Thymus (tissue), 14 donors: ENCODE measurements at places on chromosomes 5 and 9. TPM values are rescaled to one million over a fixed set of nuclear protein-coding genes. Genes with fewer than 3 reads are reported as not detected.
A peak's percentile ranks its signal among the peaks of the same experiment; 100 is the strongest.

GRCh38 chr5:142387024-142387682 is 62.3 kb upstream of the SPRY4 start:
- no peak overlapping the region for H3K27ac ChIP-seq
- H3K36me3 ChIP-seq, result no peaks in the 10 kb centered on the region
- no peak for DNase-seq
- peaks cover 13% of the 10 kb centered on the region for H3K27me3 ChIP-seq

Gene WDR31
- total RNA-seq, result 0.76 TPM

- no peak for DNase-seq
- no peak overlapping the region for H3K4me3 ChIP-seq
- H3K27me3 ChIP-seq, result no peaks in the 10 kb centered on the region
Measured at GRCh38 chr5:76700571-76700970, 15.4 kb upstream of the F2R start.

DNA sequence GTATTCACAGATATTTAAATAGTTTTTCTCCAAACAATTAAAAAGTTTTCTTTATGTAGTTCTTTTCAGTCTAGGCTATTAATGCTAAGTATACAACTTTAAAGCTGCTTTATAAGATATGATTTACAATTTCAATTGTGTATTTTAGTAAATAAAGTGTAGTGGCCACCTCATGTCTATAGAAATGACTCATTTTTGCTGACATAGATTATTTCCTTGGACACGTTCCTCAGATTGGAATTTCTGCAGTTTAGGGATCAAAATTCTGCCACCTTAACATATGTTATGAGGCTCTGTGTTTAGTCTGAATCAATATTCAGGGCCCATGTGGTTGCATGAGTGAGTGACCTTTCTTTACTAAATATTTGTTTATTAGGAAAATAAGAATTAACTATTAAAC is 750.2 kb downstream of the IRX1 start:
- H3K4me3 ChIP-seq, result no peak overlapping the region
- no peaks in the 10 kb centered on the region for H3K36me3 ChIP-seq
- no peak for DNase-seq
- H3K27ac ChIP-seq, result no peak overlapping the region

DNA sequence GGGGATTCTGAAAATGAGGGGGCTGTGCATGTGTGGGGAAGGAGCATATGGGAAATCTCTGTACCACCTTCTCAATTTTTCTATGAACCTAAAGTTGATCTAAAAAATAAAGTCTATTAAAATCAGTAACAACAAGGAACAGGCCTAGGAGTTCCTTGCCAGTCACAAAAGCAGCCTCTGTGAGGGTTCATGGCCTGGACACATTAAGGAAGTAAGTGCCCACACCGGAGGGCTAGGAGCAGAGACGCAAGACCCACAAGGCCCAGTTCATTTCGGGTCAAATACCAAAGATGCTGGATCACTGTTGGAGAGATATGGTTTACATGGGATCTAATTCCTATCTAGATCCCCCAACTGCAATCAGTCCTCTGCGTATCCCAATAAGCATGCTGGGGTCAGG is 88.4 kb downstream of the SEMA4D start:
- peaks cover 35% of the 10 kb centered on the region for H3K4me1 ChIP-seq
- H3K27me3 ChIP-seq, result no peaks in the 10 kb centered on the region
- H3K27ac ChIP-seq, result no peak overlapping the region
- peaks cover 45% of the 10 kb centered on the region for H3K36me3 ChIP-seq
- no peak overlapping the region for H3K4me3 ChIP-seq

Gene SH3PXD2B
- 3.2 TPM for total RNA-seq

GRCh38 chr9:34252670-34253459 is 74.0 kb downstream of the UBAP1 start:
- no peak overlapping the region for H3K4me3 ChIP-seq
- no peaks in the 10 kb centered on the region for H3K27me3 ChIP-seq
- DNase-seq, result no peak
- peaks cover 27% of the 10 kb centered on the region for H3K4me1 ChIP-seq

Gene CDO1
- 1.6 TPM for total RNA-seq

DNA sequence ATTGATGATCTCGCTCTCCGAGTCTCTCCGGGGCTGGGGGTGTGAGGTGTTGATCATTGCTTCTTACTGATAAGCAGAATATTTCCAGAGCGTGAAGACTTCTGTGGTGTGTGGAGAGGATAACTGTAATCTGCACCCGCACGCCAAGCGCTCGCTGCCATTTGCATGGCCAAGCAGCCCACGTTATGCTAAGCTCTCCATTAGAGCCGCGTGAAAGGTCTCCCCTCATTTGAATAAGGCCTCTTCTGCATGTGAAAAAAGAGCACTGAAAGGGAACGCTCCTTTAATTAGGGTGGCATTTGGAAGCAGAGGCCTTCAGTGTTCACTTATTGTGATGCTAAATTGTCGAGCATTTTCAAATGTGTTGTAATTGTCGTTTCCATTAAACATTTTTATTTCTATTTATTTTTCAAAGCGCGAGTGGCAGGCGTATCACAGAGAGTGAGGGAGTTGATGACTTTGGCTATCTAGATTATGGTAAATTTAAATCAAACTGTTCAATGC is 163.6 kb upstream of the IRX2 start:
- no peaks in the 10 kb centered on the region for H3K4me1 ChIP-seq
- no peak for DNase-seq
- no peaks in the 10 kb centered on the region for H3K36me3 ChIP-seq
- H3K27ac ChIP-seq, result no peak overlapping the region
- no peaks in the 10 kb centered on the region for H3K27me3 ChIP-seq

Gene CRHBP
- 0.76 TPM for total RNA-seq

Gene TMEM215
- total RNA-seq, result not detected

DNA sequence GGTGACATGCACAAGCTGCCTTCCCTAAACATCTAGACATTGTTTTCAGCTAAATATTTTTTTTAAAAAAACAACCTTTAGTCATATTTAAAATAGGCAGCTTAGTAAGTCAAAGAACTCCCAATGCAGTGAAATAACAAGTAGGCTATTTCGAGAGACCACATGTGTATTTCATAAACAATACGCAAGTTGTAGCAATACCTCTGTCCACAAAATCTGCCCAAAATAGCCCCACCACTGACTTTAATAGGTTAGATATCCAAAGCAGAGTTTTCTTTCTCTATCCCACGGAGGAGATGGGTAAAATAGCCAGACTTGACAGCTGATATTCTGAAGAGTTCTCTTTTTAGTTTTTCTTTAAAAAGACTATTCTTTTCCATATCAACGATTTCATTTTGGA is 1.2 kb downstream of the SLC24A2 start:
- no peak overlapping the region for H3K27ac ChIP-seq
- no peak overlapping the region for H3K4me3 ChIP-seq
- no peaks in the 10 kb centered on the region for H3K36me3 ChIP-seq
- H3K27me3 ChIP-seq, result peaks cover 18% of the 10 kb centered on the region
- DNase-seq, result no peak

DNA sequence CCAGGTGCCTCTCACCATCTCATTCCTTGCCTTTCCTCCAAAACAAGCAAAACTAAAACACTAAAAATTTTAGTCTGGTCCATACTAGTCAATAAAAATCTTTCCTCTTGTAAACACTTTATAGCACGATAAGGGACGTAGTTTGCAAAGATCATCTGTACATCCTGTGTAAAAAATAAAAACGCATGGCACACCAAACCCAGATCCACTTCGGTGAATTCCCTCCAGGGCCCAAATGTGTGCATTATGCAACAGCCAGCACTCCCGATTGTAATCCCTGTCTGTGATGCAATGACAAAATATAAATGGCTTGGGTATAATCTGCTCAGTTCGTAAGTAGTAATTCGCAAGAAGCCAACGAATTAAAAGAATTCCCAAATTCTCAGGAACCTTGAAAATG is 1.4 kb downstream of the FAM169A start:
- H3K4me3 ChIP-seq, result peak overlapping the region; percentile 64
- no peaks in the 10 kb centered on the region for H3K36me3 ChIP-seq
- no peak overlapping the region for H3K27ac ChIP-seq
- peaks cover 24% of the 10 kb centered on the region for H3K27me3 ChIP-seq

Gene FGF10
- 0.99 TPM for total RNA-seq

- H3K27ac ChIP-seq, result no peak overlapping the region
- DNase-seq, result no peak
- H3K4me1 ChIP-seq, result no peaks in the 10 kb centered on the region
- no peaks in the 10 kb centered on the region for H3K36me3 ChIP-seq
- no peaks in the 10 kb centered on the region for H3K27me3 ChIP-seq
Measured at GRCh38 chr5:66232706-66233445, 88.8 kb downstream of the SREK1 start.

- H3K27ac ChIP-seq, result no peak overlapping the region
- no peaks in the 10 kb centered on the region for H3K36me3 ChIP-seq
- no peaks in the 10 kb centered on the region for H3K4me1 ChIP-seq
- no peak overlapping the region for H3K4me3 ChIP-seq
- DNase-seq, result no peak
Measured at GRCh38 chr5:127186657-127187056, 103.9 kb upstream of the MEGF10 start.
